ENCODE measurements at places on chromosomes 4 and X.
A peak's percentile ranks its signal among the peaks of the same experiment; 100 is the strongest.

DNA sequence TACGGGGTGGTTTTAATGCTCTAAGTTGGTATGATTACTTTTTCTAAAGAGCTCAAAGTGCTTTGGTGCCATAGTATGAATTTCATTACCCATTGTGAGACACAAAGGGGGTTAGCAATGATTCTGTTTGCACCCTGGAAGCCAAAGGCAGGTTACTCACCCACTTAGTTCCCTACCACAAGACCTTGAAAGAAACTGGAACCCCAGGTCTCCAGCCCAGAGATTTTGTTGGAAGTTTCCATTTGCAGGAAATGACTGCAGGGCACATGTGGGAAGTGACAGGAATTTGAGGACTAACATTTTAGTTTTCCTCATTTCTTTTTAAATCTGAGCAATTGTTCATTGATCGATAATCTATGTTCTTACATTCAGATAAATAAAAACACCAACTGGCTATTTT, 1.8 kb upstream of the HS3ST1 start:
- DNase-seq: no peak

- DNase-seq: no peak
These were observed 226.9 kb downstream of the ARHGAP24 start for GRCh38 chr4:85701861-85702321.

DNA sequence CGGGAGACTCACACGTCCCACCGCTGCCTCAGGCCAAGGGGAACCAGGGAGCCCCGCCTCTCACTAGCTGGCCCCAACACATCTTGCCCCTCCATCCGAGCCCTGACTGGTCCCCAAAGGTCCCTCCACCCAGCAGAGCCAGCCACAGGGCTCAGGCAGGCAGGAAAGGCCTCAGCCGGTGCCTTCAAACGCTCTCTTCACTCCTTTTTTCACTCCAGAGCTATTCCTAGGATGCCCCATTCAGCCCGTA, 1.5 kb upstream of the ARHGAP4 start:
- DNase-seq: no peak

GRCh38 chr4:182074810-182075209, 168.4 kb upstream of the TENM3 start:
- no peak for DNase-seq

DNA sequence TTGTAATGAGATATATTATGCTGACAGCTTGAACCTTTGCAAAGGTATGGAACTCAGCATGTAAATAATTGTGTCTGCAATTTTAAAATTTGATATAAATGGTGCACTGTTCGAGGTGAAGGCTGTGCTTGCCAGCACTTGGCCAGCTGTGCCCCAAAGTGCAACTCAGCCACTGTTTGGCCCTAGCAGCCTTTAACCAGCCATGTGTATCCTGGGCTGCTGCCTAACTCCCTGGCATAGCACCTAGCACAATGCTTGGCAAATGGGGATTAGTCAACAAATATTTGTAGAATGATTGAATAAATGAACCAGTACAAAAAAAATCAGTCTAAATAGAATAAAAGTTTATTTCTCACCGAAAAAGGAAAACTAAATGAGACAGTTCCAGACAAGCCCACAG, 83.8 kb upstream of the ZIC3 start:
- DNase-seq: no peak

GRCh38 chr4:55068522-55068921, 56.9 kb downstream of the KDR start:
- no peak for DNase-seq

DNA sequence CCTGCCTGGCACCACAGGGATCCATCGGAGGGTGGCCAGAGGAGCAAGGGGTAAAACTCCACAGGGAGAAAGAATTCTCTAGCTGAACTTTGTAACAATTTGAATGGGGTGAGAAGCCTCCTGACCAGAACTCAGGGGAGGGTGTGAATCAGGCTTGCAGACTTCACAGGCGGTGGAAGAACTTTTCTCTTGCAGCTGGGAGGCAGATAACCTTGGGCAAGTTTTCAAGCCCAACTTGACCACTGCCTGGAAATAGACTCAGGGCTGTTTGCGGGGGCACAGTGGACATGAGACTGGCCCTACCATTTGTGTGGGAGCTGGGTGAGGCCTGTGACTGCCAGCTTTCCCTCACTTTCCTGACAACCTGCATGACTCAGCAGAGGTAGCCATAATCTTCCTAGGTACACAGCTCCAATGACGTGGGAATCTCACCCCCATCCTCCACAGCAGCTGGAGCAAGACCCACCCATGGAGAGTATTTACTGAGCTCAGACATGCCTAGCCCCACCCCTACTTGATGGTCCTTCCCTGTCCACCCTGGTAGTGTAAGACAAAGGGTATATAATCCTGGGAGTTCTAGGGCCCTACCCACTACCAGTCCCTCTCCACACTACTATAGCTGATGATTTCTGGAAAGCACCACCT, 210.0 kb upstream of the AGTR2 start:
- DNase-seq: no peak

DNA sequence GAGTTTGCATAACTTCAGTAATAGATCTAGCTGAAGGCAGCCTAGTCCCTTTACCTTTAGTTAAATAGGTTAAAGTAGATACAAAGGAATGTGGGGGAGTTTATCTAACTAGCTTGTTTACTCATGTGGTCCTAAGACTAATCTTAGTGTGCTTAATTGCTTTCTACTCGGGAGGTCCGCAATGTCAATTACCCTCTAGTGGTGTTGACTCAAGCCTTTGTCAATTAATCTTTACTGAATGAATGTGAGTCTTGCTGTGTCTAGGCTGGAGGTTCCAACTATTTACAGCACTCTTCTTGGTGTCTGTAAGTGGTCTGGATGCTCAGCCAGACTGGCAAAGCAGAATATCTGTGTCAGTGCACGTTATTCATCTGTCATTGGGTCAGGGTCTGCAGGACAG, 17.9 kb upstream of the YTHDC1 start:
- DNase-seq: no peak

DNA sequence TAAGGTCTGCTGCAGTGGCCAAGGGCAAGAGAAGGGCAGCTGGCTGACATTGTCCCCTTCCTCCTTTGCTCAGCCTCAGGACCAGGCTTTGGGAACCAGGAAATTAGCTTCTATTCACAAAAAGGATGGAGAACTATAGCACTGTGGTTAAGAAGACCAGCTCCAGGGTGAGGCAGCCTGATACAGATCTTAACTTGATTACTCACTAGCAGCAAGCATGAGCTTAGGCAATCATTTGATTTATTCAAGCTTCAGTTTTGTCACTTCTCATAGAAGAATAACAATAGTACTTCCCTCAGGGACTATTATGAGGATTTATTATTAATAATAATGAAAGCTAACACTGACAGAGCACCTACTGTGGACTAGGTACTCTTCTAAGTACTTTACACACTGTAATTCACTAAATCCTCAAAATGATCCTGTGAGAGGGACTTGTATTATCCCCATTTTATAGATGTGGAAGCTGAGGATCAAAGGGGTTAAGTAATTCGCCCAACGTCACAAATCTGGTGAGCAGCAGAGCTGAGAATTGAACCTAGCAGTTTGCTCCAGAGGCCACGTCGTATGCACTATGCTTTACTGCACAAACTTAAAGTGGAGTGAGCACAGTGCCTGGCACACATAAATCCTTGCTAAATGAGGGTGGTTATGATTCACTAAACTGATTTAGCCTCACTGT, 130.4 kb upstream of the PAK3 start:
- peak; percentile 3 for DNase-seq

- DNase-seq: peak; percentile 44
These were observed 60.8 kb upstream of the CBR4 start for GRCh38 chr4:169070895-169071218.

GRCh38 chr4:56360071-56360470, 27.2 kb downstream of the AASDH start:
- DNase-seq: no peak

DNA sequence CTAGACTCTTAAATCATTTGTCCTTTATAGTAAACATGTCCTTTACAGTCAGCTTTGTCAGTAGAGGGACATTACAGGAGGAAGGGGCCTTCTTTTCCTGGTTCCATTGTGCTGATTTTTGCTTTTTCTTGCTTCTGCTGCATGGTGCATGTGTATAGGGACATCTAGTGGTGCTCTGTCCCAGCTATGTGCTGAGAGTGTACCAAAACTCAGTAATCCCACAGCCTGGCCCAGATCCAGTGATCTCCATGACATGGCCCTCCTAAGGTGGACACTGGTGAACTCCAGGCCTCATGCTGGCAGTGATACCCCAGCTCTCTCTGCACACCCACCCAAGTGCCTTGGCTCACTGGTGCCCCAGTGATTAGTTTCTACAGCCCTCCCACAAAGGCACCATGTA, 45.2 kb downstream of the MAGEB17 start:
- peak; percentile 41 for DNase-seq

DNA sequence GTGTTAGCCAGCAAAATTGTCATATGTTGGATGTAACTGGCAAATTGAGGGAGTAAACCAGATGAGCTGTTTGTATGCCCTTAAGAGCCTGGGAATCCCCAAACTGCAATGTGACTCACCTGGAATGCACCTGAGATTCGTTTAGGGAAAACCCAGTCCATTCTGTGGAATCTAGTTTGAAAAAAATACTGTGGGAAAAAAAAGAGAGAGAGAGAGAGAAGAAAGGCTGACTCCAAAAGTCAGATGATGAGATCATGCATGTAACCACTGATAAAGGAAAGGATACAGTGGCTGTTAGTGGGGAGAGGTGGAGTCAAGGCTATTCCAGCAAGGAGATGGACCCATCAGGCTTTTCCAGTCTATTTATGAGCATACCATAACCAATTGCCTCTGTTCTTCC, 48.5 kb downstream of the SLC9A7 start:
- DNase-seq: peak; percentile 39

GRCh38 chr4:858041-858481, 32.1 kb upstream of the CPLX1 start:
- no peak for DNase-seq

GRCh38 chr4:19888587-19888986, 363.1 kb upstream of the SLIT2 start:
- no peak for DNase-seq

- DNase-seq: no peak
These were observed 6.3 kb downstream of the C1QTNF7 start for GRCh38 chr4:15434091-15434490.

DNA sequence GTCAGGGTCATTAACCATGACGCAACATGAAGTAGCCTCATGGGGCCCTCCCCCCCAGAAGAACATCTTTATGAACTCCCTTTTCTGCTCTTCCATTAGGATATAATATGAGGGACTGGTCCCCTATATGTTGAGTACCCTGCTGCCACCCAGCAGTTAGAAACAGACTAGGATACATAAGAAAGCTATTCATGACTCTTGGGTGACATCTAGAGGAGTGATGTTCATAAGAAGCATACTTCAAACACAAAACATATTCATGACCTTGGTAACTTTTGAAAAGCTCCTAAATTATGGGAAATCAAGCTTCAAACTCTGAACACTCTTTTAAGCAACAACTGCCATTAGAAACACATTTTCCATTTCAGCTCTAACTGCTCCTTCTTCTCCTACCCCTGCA, 155.2 kb upstream of the SPIN4 start:
- peak; percentile 37 for DNase-seq

DNA sequence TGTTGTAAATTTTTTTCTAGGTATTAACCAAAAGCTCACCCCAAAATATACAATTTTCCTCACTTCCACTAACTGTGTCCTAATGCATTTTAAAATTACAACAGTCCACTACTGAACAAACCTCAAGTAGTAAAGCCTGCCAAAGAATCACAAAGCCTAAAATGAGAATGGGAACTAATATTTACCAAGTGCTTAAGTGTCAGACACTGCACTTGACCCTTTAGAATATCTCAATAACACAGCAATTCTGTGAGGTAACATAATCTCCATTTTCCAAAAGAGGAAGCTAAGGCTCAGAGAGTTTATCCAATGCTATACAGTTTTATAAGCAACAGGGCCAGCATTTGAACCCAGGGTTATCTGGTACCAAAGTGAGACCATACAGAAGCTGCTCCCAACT, 4.9 kb downstream of the SLC9A7 start:
- DNase-seq: no peak

DNA sequence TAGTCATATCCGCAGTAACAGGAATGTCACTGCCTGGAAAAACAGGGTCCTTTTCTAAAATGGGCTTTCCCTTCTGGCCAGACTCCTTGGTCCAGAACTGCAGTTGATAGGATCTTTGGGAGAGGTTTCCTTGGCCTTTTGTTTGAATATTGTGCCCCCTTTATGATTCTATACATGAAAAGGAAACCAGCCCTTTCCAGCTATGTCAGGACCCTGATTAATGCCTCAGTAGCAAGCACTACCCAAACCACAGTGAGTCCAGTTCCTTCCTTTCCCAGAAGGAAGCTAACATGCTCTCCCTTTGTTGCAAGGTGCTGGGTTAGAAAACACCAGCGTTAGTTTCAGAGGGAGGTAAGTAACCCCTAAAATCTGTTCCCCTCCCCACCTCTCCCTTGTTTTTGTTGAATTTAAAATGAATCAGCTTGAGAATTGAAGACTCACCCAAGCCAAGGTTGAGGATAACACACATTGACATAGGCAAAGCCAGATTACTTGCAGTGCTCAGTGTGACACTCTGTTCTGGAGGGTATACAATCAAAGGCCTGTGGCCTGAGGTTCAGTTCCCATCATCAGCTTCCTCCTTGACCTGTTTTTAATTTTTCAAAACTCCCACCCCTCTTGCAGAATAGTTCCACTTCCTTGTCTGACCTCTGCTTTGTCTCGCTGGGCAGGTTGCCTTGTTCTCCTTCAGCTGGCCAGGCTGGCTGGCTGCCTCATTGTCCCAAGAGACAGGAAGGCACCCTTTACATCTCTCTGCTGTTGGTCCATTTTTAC, 87.6 kb upstream of the PLAC1 start:
- no peak for DNase-seq

DNA sequence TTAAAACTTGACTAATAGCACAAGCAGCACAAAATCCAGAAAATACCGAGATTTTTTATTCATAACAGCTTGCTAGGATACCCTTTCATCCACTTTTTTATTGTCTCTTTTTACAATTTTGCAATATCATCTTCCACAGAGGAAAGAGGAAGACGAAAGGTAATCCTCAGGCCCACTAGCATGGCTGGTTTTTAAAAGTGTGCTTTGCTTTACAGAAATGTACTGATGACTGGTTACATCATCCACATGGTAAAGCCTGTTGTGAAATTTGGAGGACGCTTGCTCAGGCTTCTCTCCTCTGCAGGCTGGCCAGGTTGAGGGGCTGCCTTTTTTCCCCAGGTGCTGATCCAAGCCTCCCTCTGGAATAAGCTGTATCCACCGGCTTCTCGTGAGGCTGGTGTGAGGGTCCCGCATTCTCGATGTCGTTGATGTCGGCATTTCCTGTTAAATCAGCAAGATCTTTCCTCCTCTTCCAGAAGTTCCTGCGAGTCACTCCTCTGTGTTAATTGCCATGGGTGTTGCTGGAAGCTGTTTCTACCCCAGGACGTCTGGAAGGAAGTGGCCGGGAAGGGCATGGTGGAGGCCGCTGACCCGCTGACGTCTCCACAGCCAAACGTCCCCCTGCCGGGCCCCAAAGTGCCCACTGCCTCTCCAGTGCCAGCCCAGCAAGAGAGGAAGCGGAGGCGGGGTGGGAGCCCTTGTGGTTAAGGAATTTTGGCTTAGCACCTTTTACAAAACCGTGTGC, 5.8 kb upstream of the DGKQ start:
- DNase-seq: peak; percentile 41

DNA sequence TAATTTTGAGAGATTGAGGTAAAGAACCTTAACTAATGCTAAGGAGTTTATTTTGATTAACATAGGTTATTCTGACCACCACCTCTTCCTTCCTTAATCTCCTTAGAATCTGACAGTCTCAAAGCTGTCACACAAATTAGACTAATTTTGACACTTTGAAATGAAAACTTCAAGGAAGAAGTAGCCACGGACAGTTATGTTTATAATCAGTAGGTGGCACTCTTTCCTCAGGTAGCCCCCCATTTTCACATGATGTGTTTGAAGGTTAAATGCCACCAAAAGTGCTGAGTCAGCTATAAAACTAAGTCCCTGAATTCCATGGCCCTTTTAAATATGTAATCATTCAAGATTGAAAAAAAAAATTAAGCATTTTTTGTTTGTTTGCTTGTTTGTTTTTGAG, 22.4 kb downstream of the TMEM33 start:
- peak; percentile 59 for DNase-seq

Measured in ELR (cell line).